ENCODE measurements at places on chromosomes 12 and 14.

- no peak for DNase-seq
These were observed 287.5 kb downstream of the GALC start for GRCh38 chr14:87705439-87705896.

DNA sequence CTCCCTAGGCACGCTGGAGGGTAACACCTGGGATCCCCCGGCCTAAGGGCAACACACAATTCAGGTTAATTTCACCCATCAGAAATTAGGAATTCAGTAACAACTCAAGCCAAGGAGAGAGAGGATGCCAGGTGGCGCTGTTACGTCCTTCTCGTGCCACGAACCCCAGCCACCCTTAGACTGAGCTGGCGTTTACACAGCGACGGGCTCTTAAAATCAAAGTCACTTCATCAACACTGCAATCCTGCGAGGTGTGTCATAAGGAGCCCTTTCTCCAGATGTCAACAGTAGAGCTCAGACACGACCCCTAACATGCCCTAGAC is 110.6 kb upstream of the TMEM132D start:
- DNase-seq = no peak

DNA sequence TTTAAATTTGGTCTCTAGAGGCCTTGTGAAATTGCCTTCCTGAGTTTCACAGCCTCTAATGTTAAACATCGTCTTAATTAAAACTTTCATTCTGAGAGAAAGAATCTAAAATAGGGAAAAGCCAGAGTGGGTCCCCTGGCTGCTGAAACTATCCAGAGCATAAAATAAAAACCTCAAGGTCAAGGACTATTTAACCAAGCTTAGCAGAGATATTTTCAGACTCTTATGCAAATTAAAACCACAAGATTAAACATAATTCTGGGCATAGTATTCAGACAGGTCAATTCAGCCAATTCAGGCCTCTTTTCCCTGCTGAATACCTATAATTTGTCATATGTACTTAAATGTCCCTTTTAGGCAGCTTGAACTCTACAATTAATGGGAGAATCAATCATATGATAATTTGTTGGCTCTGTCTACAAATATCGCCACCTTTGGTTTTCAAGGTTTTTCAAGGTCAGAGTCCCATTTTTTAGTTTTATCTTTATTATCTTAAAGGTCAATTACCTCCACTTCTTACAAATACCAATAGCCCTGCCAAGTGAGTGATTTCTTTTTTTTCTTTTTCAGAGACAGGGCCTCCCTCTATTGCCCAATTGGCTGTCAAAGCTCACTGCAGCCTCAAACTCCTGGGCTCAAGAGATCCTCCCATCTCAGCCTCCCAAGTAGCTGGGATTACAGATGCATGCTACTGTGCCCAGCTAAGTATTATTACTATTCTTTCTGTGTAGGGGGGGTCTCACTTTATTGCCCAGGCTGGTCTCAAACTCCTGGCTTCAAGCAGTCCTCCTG is 257.1 kb downstream of the PHLDA1 start:
- DNase-seq = no peak

DNA sequence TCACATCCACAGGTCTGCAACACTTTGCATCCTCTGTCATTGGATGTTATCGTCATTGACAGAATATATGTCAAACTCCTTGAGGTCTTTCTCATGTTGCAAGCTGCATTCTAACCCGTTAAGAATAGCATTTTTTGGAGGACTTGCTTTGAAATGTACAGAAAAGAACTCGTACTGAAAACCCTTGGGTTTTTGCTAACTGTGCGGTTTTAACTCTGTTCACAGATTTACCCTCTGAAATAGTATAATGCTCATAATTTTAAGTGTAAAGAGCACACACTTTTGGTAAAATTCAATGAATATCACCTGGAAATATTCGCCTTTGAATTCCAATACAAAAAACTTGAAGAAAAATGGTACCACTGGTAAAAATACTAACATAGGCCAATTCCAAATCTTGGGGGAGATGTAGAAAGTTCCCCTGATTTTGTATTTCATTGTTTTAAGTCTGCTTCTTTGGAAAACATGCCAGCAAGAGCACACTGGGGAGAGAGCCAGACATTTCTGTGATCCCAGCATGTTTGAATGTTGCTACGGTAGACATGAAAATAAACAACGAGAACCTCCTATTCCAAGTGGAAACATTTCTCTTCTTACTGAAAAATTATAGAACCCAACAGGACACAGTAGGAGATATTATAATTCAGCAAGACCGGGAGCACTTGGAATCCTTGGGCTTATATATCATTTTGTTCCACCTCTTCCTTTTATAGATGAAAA is 446.0 kb downstream of the AEBP2 start:
- no peak for DNase-seq

DNA sequence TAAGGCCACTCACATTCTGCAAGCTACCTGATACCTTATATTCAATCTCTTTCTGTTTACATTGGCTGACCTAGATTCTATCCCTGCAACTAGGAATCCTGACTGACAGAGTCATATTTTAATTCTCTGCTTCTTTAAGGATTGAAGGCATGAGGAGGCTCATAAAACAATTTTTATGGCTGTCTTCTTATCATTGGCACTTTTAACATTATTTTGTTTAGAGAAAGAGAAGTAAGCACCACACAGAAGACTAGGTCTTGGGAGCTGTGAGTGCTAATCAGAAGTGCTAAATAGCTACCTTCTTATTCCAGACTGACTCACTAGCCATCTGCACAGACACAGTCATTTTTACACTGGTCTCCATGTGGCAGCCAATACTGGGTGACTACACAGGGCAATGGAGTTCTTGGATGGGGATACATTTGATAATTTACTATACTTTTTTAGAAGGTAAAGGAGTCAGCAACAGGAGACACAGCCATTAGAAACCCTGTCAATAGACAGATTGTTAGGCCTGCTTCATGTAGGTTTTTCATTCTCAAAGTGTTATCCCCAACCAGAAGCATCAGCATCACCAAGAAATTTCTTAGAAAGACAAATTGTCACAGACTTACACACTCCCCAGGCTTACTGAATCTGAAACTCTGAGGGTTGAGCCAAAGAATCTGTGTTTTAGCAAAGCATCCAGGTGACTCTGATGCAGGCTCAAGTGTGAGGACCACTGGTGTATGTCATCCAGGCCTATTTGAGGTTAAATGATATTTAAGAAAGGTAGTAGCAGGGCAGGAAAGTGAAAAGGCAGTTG is 214.1 kb downstream of the DUSP6 start:
- DNase-seq = no peak

DNA sequence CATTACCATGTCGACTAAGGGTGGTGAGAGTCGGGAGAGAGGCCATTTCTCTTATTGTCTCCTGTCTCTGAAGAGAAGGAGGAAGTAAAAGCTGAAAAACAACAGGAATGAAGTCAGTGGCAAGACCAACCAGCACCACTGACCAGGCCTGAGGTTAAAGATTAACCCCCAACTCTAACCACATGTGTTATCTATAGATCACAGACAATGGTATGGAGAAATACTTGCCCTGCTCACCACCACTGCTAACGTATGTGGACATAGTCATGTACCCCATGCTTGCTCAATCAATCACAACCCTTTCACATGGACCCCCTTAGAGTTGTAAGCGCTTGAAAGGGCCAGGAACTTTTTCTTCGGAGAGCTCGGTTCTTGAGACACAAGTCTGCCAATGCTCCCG is 690.9 kb upstream of the LMO3 start:
- DNase-seq = no peak

GRCh38 chr14:101232340-101233020 is 328.8 kb upstream of the DIO3 start:
- no peak for DNase-seq

DNA sequence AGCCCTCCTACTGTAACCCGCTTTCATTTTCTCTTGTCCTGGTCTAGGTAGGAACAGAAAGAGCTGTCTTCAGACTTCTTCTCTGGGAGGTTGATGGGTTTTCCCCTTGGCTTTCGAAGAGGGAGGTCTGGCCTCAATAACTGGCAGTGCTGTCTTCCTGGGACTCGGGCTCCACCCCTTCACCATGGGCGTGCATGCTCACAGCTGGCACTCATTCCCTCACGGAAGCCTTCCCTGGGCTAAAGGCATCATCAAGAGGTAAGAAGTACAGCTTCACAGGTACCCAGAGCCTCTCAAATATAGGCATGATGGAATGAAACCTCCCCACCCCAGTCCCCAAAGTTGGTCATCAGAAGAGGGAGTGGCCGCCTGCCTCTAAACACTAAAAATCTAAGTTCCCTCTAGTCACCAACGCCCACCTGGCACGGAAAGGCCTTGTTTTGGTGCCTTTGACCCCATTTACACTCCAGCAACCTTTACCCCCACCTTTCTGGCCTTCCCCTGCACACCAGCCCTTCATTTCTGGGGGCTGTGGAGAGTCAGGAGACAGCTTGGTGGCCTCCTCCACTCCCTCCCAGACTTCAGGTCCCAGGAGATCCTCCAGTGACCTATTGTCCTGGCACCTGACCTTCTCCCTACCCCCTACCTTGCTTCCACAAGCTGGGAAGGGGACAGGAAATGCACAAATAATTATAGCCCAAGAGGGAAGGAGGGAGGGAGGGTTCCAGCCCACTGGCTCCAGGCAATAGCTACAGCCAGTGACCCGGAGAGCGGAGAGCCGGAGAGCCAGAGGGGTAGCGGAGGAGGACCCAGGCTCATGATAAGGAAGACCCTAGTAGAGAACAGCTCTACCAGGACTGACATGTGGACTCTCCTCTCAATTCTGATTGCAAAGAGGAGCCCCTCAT is 2.8 kb downstream of the RAPGEF3 start:
- DNase-seq = no peak

DNA sequence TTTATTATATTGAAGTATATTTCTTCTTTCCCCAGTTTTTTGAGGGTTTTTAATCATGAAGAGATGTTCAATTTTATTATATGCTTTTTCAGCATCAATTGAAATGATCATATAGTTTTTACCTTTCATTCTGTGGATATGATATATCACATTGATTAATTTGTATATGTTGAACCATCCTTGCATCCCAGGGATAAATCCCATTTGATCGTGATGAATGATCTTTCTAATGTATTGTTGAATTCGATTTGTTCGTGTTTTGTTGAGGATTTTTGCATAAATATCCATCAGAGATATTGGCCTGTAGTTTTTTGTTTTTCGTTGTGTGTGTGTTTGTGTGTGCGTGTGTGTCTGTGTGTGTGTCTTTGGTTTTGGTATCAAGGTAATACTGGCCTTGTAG is 196.4 kb downstream of the CRADD start:
- DNase-seq = no peak

GRCh38 chr12:106091446-106091820 is 47.3 kb downstream of the NUAK1 start:
- no peak for DNase-seq

DNA sequence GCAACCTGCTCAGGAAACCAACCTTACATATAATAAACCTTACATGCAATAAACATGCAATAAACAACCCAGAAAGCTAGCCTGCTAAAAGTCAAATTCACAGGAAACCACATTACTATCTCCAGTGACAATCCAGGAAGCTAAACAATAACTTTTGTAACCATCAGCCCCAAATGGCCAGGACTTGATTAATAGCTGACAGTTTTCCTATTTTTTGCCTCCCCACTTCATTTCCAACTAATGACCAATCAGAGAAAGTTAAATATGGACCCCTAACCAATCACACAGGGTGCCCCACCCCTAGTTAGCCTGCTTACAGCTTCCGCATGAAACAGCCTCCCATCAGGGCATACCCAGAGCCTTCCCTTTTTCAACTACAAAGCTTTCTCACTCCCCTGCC is 152.2 kb upstream of the LMNTD1 start:
- no peak for DNase-seq

GRCh38 chr12:78210894-78211302 is 380.2 kb downstream of the NAV3 start:
- DNase-seq = no peak

Data from GM04503 (cell line).